ENCODE measurements at places on chromosomes 12 and 14. TPM values are rescaled to one million over a fixed set of nuclear protein-coding genes. Genes with fewer than 3 reads are reported as not detected.

DNA sequence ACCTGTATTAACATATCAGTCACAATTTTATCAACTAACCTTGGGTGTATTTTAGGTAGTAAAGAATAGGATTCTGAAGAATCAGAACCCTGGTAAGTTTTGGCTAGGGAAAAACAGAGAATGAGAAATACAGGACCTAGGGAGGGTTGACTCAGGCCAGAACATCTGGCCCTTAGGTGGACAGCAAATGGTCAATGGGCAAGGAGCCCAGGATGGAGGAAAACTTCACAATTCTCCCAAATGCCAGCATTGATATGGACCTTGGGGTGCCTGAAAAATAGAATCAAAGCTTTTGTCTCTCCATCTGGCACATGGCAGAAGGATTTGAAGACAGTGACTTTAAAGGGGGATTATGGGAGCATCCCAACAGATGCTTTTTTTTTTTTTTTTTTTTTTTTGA, 32.7 kb upstream of the PRPF39 start:
- no peak for DNase-seq
- H3K4me1 ChIP-seq: no peaks in the 10 kb centered on the region

DNA sequence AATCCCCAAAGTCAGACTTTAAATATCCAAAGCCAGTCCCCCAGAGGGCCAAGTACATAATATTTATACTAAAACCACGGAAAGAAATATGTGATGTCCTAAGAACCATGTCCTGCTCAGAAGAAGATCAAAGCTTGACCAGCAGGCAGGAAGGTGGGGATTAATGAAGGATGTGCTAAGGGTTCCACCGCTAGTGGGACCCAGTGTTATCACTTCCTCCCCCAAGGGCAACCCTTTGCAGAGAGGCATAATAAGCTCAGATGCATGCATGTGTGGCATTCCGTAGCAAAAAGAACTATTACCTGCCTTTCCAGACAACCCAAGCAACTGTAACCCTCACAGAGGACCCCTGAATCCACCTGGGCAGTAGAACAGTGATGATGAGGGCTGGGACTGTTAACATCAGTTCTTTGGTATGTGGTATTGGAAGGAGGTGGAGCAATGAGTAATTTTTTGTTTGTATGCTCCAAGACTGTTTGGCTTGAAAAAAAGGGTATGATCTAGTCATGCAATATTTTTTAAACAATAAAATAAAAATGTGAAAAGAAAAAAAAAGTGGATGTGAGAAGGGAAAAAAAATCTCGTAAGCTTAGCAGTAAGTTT, 71.7 kb upstream of the ETV6 start:
- no peak overlapping the region for H3K27ac ChIP-seq
- no peak for DNase-seq
- H3K4me1 ChIP-seq: no peaks in the 10 kb centered on the region
- no peak overlapping the region for H3K4me3 ChIP-seq
- no peaks in the 10 kb centered on the region for H3K27me3 ChIP-seq

DNA sequence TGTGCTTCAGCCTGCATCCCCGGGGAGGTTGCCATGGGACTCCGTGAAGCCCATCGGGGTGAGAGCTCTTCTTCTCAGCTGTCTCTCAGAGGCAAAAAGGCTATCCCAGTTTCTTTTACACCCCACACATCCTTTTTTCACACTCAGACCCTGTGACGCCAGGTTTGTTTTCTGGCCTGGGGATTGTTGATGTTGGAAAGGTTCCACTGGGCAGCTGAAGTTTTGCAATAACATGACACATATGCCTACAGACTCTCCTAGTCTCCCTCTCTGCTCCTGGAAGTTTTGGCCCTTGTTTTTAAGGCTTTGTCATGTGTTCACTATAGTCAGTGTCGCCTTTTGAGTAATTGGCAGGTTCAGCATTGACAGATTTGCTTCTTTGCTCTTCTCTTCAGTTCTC, 118.6 kb downstream of the SMOC1 start:
- no peaks in the 10 kb centered on the region for H3K27me3 ChIP-seq
- no peak for DNase-seq
- H3K4me3 ChIP-seq: no peak overlapping the region

GRCh38 chr12:34403706-34404376, 381.5 kb downstream of the ALG10 start:
- H3K27me3 ChIP-seq: no peaks in the 10 kb centered on the region
- H3K36me3 ChIP-seq: no peaks in the 10 kb centered on the region
- no peaks in the 10 kb centered on the region for H3K4me1 ChIP-seq
- no peak overlapping the region for H3K27ac ChIP-seq
- DNase-seq: peak; percentile 5

- no peak overlapping the region for H3K4me3 ChIP-seq
- no peak for DNase-seq
- no peaks in the 10 kb centered on the region for H3K36me3 ChIP-seq
- H3K27me3 ChIP-seq: no peaks in the 10 kb centered on the region
- H3K4me1 ChIP-seq: no peaks in the 10 kb centered on the region
- peak overlapping the region; percentile 29 for H3K27ac ChIP-seq
Measured at GRCh38 chr12:79055926-79056674, 191.5 kb downstream of the SYT1 start.

DNA sequence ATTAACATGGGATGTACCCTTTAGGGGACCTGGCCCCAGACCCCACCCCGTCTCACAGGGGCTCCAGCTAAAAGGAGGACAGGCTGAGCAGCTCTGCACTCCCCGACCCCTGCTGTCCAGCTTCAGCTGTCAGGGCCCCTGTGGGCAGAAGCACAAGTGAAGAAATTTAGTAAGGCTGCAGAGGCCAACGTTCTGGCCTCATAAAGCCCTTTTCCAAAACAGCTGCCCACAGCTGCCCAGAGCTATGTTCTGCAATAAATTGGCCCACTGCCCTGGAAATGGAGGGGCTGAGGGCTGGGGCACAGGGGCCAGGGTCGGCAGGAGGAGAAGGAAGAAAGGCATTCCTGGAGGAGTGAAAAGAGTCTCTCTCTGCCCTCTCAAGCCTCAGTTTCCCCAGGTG, 357.1 kb downstream of the BCL11B start:
- H3K4me3 ChIP-seq: no peak overlapping the region
- H3K4me1 ChIP-seq: no peaks in the 10 kb centered on the region
- DNase-seq: no peak
- no peak overlapping the region for H3K27ac ChIP-seq
- H3K27me3 ChIP-seq: no peaks in the 10 kb centered on the region
- no peaks in the 10 kb centered on the region for H3K36me3 ChIP-seq

DNA sequence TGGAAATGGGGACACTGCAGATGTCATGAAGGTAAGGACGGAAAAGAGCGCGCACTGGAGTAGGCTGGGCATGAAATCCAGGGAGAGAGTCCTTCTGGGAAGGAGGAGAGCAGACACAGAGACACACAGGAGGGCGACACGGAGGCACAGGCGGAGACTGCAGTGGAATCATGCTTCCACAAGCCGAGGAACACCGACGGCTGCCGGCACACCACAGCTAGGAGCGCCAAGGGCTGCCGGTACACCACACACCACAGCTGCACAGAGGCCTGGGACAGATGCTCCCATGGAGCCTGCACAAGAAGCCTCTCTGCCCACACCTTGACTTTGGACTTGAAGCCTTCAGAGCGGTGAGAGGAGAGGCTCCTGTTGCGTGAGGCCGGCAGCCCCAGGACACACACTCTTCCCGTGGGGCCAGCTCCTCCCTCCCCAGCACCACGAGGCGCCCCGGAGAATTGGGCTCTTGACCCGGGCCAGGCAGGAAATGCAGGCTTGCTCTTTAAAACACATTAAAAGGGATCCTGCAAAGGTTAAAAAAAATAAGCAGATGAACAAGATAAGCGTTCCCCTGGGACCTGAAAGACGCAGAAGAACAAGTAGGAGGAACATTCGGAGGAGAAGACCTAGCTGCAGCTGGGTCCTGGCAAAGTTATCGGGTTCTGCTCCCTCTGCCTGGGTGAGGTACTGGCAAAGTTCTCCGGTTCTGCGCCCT, 28.3 kb upstream of the FZD10 start:
- H3K27ac ChIP-seq: no peak overlapping the region
- no peaks in the 10 kb centered on the region for H3K4me1 ChIP-seq
- no peak overlapping the region for H3K4me3 ChIP-seq
- no peaks in the 10 kb centered on the region for H3K27me3 ChIP-seq

- DNase-seq: peak; percentile 89
- H3K27ac ChIP-seq: peak overlapping the region; percentile 53
Measured at GRCh38 chr12:57836442-57837375, 9.8 kb downstream of the CTDSP2 start.

DNA sequence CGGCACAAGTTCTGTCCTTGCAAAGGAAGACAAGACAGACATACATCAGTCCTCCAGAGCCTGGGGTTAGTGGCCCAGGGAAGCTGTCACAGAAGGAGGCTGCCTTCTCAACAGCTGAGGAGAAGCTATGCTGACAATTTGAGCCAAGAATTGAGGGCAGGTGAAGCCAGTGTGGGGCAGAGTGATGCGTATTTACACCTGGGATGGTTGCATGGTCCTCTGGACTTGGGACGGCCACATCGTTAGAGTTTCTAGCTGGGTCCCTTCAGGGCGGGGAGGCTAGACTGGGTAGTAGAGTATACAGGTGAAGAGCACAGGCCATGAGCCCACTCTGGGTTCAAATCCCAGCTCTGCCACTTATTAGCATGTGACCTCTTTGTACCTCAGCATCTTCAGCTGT, 16.5 kb downstream of the KRT85 start:
- H3K27me3 ChIP-seq: no peaks in the 10 kb centered on the region
- no peak overlapping the region for H3K4me3 ChIP-seq
- H3K27ac ChIP-seq: no peak overlapping the region

DNA sequence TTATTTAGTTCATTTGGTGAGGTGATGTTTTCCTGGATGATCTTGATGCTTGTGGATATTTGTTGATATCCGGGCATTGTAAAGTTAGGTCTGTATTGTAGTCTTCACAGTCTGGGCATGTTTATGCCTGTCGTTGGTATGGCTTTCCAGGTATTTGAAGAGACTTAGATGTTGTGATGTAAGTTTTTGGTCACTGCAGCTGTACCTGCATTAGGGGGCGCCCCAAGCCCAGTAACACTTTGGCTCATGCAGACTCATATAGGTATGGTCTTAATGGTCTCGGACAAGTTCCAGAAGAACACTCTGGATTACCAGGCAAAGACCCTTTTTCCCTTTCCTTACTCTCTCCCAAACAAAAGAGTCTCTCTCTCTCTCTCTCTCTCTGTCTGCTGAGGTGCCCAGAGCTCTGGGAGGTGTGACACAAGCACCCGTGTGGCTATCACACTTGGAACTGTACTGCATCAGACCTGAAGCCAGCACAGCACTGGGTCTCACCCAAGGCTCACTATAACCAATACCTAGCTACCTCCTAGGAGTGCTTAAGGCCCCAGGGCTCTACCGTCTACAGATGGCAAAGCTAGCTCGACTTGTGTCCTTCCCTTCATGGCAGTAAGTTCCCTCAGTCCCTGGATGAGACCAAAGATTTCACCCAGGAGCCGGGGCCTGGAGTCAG, 425.8 kb upstream of the ATXN7L3B start:
- no peak overlapping the region for H3K4me3 ChIP-seq
- H3K27me3 ChIP-seq: no peaks in the 10 kb centered on the region
- H3K36me3 ChIP-seq: no peaks in the 10 kb centered on the region
- H3K27ac ChIP-seq: no peak overlapping the region

GRCh38 chr14:105853089-105853906, 326.9 kb downstream of the TMEM121 start:
- peak; percentile 11 for DNase-seq
- H3K4me3 ChIP-seq: no peak overlapping the region
- H3K27me3 ChIP-seq: no peaks in the 10 kb centered on the region
- H3K27ac ChIP-seq: no peak overlapping the region
- no peaks in the 10 kb centered on the region for H3K4me1 ChIP-seq

- no peaks in the 10 kb centered on the region for H3K27me3 ChIP-seq
- no peak for DNase-seq
- H3K36me3 ChIP-seq: no peaks in the 10 kb centered on the region
- no peaks in the 10 kb centered on the region for H3K4me1 ChIP-seq
Measured at GRCh38 chr12:50529345-50529744, 24.6 kb downstream of the DIP2B start.

CLEC4A gene
- total RNA-seq: 0.97 TPM

DCD gene
- not detected for total RNA-seq

LRCOL1 gene
- not detected for total RNA-seq

PLEKHH1 gene
- total RNA-seq: 8.0 TPM

TAS2R30 gene
- not detected for total RNA-seq
